ENCODE measurements at places on chromosomes 12 and 14.

- no peak for DNase-seq
These were observed 182.9 kb upstream of the PRMT8 start for GRCh38 chr12:3308063-3308462.

- no peak for DNase-seq
These were observed 163.6 kb downstream of the BRMS1L start for GRCh38 chr14:35989736-35990135.

DNA sequence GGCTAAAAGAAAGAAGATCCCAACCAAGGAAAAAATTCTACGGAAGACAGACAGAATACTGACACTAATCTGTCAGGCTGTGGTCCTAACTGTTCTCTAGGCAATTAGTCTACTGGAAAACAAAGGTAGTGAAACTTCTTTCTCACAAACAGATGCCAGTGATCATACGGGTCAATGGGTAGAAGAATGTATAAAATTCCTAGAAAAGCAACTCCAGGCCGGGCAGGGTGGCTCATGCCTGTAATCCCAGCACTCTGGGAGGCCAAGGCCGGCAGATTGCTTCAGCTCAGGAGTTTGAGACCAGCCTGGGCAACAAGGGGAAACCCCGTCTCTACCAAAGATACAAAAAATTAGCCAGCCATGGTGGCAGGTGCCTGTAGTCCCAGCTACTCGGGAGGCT is 64.8 kb downstream of the HECTD4 start:
- no peak for DNase-seq

GRCh38 chr12:75707983-75708382 is 196.6 kb upstream of the KRR1 start:
- no peak for DNase-seq

- DNase-seq: peak; percentile 19
These were observed 7.8 kb downstream of the ZDHHC22 start for GRCh38 chr14:77133720-77134338.

- DNase-seq: no peak
These were observed 85.8 kb downstream of the TNFAIP2 start for GRCh38 chr14:103209054-103209453.

DNA sequence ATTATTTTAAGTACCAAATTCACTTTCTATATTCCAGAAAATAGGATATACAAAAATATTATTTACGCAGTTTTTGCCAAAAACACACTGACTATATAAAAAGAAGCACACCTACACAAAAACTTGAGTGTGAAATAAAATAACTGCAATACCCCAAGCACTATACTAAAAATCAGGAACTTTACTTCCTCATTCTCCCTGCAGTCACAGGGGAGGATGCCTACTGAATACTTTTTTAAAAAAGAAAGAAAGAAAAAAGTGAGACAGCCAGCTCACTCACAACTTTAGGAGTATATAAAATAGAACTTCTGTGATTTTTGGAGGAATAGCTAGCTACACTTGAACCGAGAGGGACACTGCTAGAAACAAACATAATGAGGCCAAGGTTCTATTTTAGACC is 12.2 kb downstream of the RPS6KA5 start:
- no peak for DNase-seq

GRCh38 chr14:92759679-92760523 is 11.5 kb upstream of the LGMN start:
- DNase-seq: no peak

DNA sequence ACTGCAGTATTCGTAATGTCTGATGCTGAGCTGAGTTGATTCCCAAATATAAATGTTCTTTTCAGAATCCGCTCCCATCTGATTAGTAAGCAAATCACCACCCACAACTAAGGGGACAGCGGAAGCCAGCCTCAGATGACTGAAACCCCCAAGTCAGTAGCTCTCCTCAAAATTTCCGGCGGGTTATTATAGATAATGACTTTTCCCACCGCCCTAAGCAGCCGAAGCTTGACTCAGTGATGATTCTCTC is 469 bp upstream of the LRFN5 start:
- no peak for DNase-seq

DNA sequence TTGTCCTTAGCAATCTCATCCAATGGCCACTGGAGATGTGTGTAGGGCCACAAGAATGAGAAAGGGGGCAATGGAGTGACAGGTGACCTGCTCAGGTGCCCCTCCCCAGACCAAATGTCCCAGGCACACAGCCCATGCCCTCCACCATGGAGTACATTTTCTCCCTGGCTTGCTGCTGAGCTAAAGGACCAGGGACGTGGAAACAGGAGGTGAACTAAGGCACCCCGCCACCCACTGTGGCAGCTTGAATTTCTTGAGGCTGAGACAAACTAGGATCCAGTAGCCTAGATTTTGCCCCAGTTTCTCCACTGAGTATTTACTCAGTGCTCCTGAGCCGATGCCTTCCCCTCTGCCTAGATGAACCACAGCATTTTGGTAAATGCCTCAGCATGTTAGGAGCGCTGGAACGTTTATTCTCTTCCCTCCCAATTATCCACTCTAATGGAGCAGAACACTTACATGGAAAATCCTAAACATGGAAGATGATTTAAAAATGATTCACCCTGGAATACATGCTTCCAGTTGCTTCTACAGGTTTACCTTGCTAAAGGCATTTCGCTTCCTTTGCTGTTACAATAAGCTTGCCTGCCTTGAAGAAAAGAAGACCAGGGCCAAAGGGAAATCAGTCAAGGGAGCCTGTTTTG is 198.0 kb downstream of the ZFP36L1 start:
- no peak for DNase-seq

DNA sequence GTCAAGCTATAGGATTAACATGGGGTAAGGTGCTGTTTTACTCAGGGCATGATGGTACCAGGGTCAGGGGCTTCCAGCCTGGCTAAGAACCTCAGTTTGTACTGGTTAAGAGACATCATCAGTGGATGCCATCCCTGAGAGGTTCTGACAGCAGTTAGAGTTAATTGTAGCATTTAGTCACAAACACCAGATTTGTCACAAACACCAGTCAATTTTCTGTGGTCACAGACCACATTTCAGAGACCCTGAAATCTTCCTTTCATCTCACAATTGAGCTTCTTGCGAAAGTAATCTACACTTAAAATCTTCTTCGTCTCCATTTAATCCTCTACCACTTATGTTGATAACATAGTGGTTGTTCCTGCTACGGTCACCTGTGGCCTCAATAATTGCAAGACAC is 143.0 kb upstream of the EGLN3 start:
- DNase-seq: no peak

GRCh38 chr14:50997712-50998111 is 53.4 kb upstream of the PYGL start:
- DNase-seq: no peak

GRCh38 chr14:86639146-86639545 is 1109.2 kb downstream of the FLRT2 start:
- no peak for DNase-seq

DNA sequence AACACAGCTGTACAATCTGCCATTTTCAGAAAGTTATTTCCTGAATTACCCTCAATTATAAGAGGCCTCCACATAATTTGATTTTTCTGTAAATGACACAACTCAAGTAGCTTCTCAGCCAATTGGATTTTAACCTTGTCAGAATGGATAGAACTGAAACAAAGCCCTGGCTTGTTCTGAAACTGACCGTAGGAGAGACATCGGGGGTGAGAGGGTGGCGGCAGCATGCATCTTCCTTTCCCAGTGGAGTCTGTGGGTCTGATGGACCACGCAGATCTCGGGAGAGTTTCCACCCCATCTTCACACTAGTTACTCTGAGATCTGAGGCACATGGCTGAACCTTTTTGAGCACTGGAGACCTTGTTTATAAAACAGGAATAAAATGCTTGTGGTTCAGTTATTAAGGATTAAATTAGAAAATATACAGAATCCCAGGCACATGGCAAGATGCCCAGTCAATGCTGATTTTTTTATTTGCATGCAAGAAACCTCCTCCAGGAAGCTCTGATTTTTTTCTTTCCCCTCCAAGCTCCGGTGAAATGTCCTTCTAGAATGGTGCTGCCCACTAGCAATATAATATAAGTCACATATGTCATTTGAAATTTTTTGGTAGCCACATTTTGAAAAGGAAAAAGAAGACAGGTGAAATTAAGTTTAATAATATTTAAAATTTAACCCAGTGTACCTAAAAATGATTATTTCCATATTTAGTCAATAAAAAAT is 153.9 kb downstream of the CHST11 start:
- DNase-seq: no peak

DNA sequence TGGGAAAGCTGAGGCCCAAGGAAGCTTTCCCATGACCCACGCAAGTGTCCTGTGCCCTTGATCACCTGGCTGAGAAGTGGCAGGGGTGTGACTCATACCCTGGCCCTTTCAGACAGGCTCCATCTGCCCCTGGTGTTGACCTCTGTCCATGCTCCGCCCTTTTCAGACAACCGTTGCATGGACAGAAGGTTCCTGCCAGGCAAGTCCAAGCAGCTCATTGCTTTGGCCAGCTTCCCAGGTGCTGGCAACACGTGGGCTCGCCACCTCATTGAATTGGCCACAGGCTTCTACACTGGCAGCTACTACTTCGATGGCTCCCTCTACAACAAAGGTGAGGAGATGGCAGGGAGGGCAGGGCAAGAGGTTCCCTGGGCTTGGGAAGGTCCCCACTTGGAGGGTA is 103.5 kb downstream of the WSCD2 start:
- DNase-seq: no peak

GRCh38 chr14:76500011-76500410 is 124.1 kb downstream of the ESRRB start:
- DNase-seq: no peak

GRCh38 chr12:50057896-50058670 is 687 bp downstream of the ASIC1 start:
- DNase-seq: no peak
